ENCODE measurements at places on chromosomes 7 and 10. TPM values are rescaled to one million over a fixed set of nuclear protein-coding genes. Genes with fewer than 3 reads are reported as not detected.

DNA sequence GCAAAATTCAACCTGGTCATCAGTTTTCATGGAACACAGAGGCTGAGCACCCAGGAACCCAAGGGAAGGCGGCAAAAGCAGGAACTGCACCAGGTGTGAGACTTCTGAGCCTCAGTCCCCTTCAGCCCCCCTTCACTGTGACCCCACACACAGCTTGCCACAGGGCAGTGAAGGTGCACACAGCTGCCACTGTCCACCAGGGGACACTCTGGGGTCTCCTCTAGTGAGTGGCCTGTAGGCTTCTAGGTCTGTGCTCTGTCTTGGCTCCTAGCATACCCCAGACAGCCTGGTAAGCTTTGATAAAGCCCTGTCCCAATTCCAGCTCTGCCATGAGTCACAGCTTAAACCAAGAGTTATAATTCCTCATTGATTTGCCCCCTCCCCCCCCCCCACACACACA is 12.1 kb downstream of the KCNH2 start:
- H3K4me1 ChIP-seq: no peaks in the 10 kb centered on the region
- H3K4me3 ChIP-seq: no peak overlapping the region

- no peaks in the 10 kb centered on the region for H3K4me1 ChIP-seq
- H3K4me3 ChIP-seq: no peak overlapping the region
- H3K36me3 ChIP-seq: no peaks in the 10 kb centered on the region
- H3K27ac ChIP-seq: no peak overlapping the region
These were observed 20.3 kb downstream of the CFAP46 start for GRCh38 chr10:132921818-132922807.

- peaks cover 61% of the 10 kb centered on the region for H3K27me3 ChIP-seq
- H3K4me3 ChIP-seq: no peak overlapping the region
- DNase-seq: no peak
- no peak overlapping the region for H3K27ac ChIP-seq
These were observed 886 bp upstream of the TET1 start for GRCh38 chr10:68559251-68559650.

- H3K4me3 ChIP-seq: no peak overlapping the region
- no peaks in the 10 kb centered on the region for H3K36me3 ChIP-seq
- no peak for DNase-seq
- H3K27ac ChIP-seq: no peak overlapping the region
These were observed 89.9 kb upstream of the PPP1R3A start for GRCh38 chr7:114008696-114009095.

DNA sequence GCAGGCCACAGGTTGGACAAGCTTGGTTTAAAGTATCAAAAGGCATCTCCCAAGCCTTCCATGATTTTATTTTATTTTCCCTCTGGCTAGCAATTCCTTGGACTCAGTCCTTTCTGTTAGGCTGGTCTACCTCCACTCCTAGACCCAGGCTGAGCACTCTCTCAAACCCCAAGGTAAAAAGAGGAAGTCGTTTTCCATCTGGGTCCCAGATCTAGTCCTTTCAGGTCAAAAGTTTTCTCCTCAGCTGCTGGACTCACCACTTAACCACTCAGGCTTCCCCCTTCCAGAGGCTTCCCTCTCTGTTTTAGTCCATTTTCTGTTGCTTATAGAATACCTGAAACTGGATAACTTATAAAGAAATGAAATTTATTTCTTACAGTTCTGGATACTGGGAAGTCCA is 252.3 kb upstream of the MKLN1 start:
- DNase-seq: no peak
- H3K4me3 ChIP-seq: no peak overlapping the region
- no peaks in the 10 kb centered on the region for H3K27me3 ChIP-seq
- H3K27ac ChIP-seq: no peak overlapping the region
- peaks cover 8% of the 10 kb centered on the region for H3K36me3 ChIP-seq
- peaks cover 10% of the 10 kb centered on the region for H3K4me1 ChIP-seq

- peak overlapping the region; percentile 55 for H3K4me3 ChIP-seq
- peaks cover 2% of the 10 kb centered on the region for H3K36me3 ChIP-seq
- DNase-seq: no peak
- peaks cover 7% of the 10 kb centered on the region for H3K27me3 ChIP-seq
- H3K27ac ChIP-seq: peak overlapping the region; percentile 81
These were observed 915 bp upstream of the CALHM1 start for GRCh38 chr10:103459615-103460014.

GRCh38 chr10:75530299-75530698 is 98.9 kb downstream of the LRMDA start:
- no peaks in the 10 kb centered on the region for H3K4me1 ChIP-seq
- H3K4me3 ChIP-seq: no peak overlapping the region
- no peaks in the 10 kb centered on the region for H3K36me3 ChIP-seq
- no peak overlapping the region for H3K27ac ChIP-seq
- H3K27me3 ChIP-seq: peaks cover 3% of the 10 kb centered on the region
- no peak for DNase-seq

GRCh38 chr10:132405463-132405991 is 8.5 kb downstream of the PWWP2B start:
- no peak overlapping the region for H3K27ac ChIP-seq
- no peak overlapping the region for H3K4me3 ChIP-seq
- H3K36me3 ChIP-seq: peaks cover 1% of the 10 kb centered on the region
- peaks cover 8% of the 10 kb centered on the region for H3K4me1 ChIP-seq
- no peak for DNase-seq

GRCh38 chr10:86729677-86730076 is 26.7 kb upstream of the BMPR1A start:
- peaks cover 16% of the 10 kb centered on the region for H3K27me3 ChIP-seq
- no peak overlapping the region for H3K4me3 ChIP-seq
- H3K36me3 ChIP-seq: no peaks in the 10 kb centered on the region
- H3K4me1 ChIP-seq: no peaks in the 10 kb centered on the region
- no peak for DNase-seq

- H3K27me3 ChIP-seq: peaks cover 14% of the 10 kb centered on the region
- H3K27ac ChIP-seq: no peak overlapping the region
- H3K36me3 ChIP-seq: peaks cover 4% of the 10 kb centered on the region
- no peak for DNase-seq
- H3K4me3 ChIP-seq: no peak overlapping the region
These were observed 263.1 kb upstream of the PITRM1 start for GRCh38 chr10:3435671-3436070.

DNA sequence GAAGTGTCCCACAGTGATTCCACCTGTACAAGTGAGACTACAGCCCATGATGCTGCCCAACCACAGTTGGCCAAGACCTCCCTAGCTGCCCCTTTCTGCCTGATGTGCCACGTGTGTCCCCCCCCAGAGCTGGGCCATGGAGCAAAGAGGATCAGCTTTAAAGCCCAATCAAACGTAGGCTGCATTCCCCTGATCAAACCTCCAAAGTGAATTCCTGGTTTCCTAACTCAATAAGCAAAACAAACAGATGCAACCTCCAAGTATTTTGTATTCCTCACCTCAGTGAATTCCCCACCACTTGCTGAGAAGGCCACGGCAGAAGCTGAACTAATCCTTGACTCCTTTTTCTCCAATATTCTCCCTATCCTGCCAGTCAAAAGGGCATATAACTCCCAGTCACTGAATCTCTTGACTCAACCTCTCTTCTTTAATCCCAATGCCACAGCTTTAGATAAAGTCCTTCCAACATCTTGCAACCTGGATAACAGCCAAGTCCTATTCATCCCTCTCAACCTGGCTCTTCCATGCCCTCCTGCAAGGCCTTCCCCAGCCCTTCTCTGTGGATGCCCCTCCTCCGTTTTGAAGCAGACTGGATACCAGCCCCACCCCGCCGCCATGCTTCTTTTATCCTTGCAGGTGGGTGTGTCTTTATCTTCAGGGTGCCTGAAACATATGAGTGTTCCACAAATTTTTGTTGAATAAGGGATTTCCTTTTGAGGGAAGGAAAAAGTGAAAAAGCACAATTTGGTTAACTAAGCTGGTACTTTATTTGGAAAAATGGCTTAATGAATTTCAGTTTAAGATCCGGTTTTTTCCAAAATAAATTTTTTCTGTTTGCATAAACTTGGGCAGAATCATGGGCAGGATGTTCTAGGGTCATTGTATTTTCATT is 285.2 kb upstream of the MKLN1 start:
- no peaks in the 10 kb centered on the region for H3K27me3 ChIP-seq
- H3K27ac ChIP-seq: peak overlapping the region; percentile 31
- H3K36me3 ChIP-seq: peaks cover 12% of the 10 kb centered on the region
- DNase-seq: no peak

DNA sequence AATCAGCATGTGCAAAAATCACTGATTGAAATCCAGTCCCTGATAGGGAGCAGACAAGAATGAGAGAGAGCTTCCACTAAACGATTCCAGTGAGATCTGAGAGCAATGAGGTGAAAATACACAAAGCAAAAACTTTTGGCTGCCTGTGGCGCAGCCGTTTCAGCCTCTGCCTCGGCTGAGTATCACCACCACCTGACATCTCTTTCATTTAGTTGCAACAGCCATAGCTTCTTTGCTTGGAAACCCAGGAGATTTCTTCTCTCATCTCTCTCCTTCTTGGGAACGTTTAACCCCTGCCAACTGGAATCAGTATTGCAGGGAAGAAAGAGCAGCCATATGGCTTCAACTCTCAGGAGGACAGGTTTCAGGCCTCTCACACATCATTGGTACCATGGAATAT is 237.3 kb upstream of the AGK start:
- peaks cover 9% of the 10 kb centered on the region for H3K27me3 ChIP-seq
- DNase-seq: no peak
- H3K36me3 ChIP-seq: no peaks in the 10 kb centered on the region
- H3K27ac ChIP-seq: no peak overlapping the region
- H3K4me3 ChIP-seq: no peak overlapping the region

GRCh38 chr10:100895346-100895745 is 17.4 kb upstream of the SLF2 start:
- no peak for DNase-seq
- H3K4me1 ChIP-seq: no peaks in the 10 kb centered on the region
- no peak overlapping the region for H3K27ac ChIP-seq
- no peak overlapping the region for H3K4me3 ChIP-seq
- no peaks in the 10 kb centered on the region for H3K36me3 ChIP-seq
- H3K27me3 ChIP-seq: peaks cover 67% of the 10 kb centered on the region

GRCh38 chr7:14960721-14961120 is 58.2 kb upstream of the DGKB start:
- H3K36me3 ChIP-seq: no peaks in the 10 kb centered on the region
- no peak overlapping the region for H3K4me3 ChIP-seq
- no peaks in the 10 kb centered on the region for H3K27me3 ChIP-seq
- DNase-seq: no peak

DNA sequence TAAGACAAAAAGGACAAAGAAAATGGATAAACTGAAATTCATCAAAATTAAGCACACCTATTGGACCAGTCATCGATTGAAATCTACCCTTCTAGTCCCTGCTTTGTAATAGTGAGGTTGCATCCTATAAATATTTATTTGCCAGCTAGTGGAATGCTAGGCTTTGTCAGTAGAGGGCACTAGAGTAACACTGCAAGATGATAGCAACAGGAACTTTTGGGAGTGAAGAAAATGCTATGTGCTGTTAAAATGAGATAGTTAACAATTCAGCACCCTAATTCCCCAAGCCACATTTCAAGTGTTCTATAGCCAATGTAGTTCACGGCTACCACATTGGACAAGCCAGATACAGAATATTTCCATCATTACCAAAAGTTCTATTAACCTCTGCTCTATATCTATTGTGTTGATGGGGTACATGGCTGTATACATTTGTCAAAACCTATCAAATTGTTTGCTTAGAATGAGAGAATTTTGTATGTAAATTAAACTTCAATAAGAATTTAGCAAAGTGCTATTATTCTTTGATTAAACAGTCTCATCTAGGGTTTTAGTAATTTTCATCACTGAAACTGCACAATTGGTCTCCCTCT is 69.8 kb downstream of the LSMEM1 start:
- H3K4me1 ChIP-seq: no peaks in the 10 kb centered on the region
- no peak for DNase-seq
- no peak overlapping the region for H3K4me3 ChIP-seq

- no peaks in the 10 kb centered on the region for H3K36me3 ChIP-seq
- H3K4me3 ChIP-seq: no peak overlapping the region
- no peaks in the 10 kb centered on the region for H3K4me1 ChIP-seq
- H3K27ac ChIP-seq: no peak overlapping the region
These were observed 51.4 kb downstream of the NPS start for GRCh38 chr10:127600479-127600878.

DNA sequence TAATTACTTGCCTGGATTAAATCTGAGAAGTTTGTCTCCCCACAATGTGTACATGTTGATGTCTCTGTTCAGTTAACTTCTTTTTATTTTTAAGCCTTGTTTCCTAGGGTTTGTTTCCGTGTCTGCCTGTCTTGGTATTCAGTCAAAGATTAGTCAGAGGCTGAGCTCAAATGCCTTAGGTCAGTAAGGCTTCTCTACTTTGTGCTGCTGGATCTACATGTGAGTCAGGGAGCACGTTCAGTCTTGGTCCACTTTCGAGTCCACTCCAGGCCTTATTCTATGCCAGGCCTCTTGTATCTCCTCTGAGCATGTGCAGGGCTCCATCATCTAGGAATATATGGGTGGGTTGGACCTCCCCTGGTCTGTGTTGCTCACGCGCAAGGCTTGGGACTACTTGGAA is 93.3 kb upstream of the FZD8 start:
- H3K27me3 ChIP-seq: no peaks in the 10 kb centered on the region
- no peaks in the 10 kb centered on the region for H3K36me3 ChIP-seq
- no peaks in the 10 kb centered on the region for H3K4me1 ChIP-seq

- no peak overlapping the region for H3K27ac ChIP-seq
- H3K4me1 ChIP-seq: no peaks in the 10 kb centered on the region
- peaks cover 3% of the 10 kb centered on the region for H3K27me3 ChIP-seq
- H3K4me3 ChIP-seq: no peak overlapping the region
- H3K36me3 ChIP-seq: no peaks in the 10 kb centered on the region
- peak; percentile 20 for DNase-seq
These were observed 25.5 kb downstream of the RAMP3 start for GRCh38 chr7:45182856-45183710.

DNA sequence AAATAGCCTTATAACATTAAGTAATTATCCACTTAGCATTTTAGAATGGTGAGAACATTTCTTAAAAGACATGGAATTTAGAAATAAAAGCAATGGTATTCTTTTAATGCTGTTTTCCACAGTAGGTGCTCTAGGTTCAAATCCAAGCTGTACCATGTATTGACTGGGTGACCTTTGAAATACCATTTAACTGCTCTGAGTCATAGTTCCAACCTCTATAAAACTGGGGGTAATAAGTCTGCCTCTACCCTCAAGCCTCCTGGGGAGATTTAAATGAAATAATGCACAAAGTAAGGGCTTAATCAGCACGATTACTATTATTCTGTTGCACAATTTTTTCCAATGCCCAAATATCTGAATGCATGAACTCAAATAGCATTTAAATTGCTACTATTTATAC is 236.4 kb upstream of the CCDC6 start:
- DNase-seq: no peak
- H3K4me3 ChIP-seq: no peak overlapping the region
- no peaks in the 10 kb centered on the region for H3K4me1 ChIP-seq

- H3K27me3 ChIP-seq: peaks cover 6% of the 10 kb centered on the region
- no peak within 1 kb of the TSS for H3K27ac ChIP-seq
- no peaks in the 10 kb centered on the region for H3K36me3 ChIP-seq
These were observed at the start of gene HK1 for GRCh38 chr10:69278446-69278963. TSS of gene HK1 (plus strand) at chr10:69278496.

- H3K4me3 ChIP-seq: no peak overlapping the region
- no peaks in the 10 kb centered on the region for H3K36me3 ChIP-seq
- DNase-seq: no peak
These were observed 129.2 kb downstream of the BBS9 start for GRCh38 chr7:33258491-33258951.

The SUV39H2 gene
- 22.3 TPM for total RNA-seq

The KCNH2 gene
- 0.50 TPM for total RNA-seq

The PRSS58 gene
- not detected for total RNA-seq

The SPRN gene
- not detected for total RNA-seq

The A1CF gene
- total RNA-seq: not detected

The ATOH7 gene
- total RNA-seq: not detected

The TRPV5 gene
- not detected for total RNA-seq

The NUTM2E gene
- not detected for total RNA-seq

The OR13A1 gene
- 0.23 TPM for total RNA-seq
